NCI-H187 treated with DMSO at 0.1 percent for 48 hours (cell line): ENCODE measurements at places on chromosomes 6 and 20.

GRCh38 chr6:105485456-105485855, 82.6 kb upstream of the PREP start:
- DNase-seq: no peak

GRCh38 chr20:22006306-22006705, 300.8 kb downstream of the PAX1 start:
- DNase-seq: no peak

- peak; percentile 45 for DNase-seq
These were observed 301.5 kb downstream of the BMP7 start for GRCh38 chr20:56964901-56965300.

DNA sequence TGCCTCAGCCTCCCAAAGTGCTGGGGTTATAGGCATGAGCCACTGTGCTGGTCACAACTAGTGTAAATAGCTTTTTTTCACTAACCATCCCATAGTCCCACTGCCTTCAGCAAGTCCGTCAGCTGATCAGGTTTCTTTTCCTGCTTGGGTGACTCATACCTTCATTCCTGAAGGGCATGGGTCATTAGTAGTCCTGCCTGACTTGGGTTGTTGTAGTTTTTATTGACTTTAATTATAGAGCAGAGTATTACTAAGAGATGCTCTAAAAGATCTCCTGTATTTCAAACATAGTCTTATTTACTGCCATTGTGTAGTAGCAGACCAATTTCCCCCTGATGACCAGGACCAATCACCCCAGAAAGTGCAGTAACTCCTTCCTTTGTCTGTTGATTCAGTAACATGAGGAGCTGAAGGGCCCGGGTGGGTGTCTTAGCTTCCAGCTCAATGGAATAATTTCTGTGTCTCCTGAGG, 25.8 kb downstream of the HLA-C start:
- DNase-seq: no peak

- no peak for DNase-seq
These were observed 163.2 kb downstream of the SYCP2 start for GRCh38 chr20:59770270-59770669.

GRCh38 chr6:3693831-3694230, 57.7 kb downstream of the PXDC1 start:
- DNase-seq: no peak

GRCh38 chr6:146912730-146913685, 291.2 kb upstream of the STXBP5 start:
- no peak for DNase-seq

DNA sequence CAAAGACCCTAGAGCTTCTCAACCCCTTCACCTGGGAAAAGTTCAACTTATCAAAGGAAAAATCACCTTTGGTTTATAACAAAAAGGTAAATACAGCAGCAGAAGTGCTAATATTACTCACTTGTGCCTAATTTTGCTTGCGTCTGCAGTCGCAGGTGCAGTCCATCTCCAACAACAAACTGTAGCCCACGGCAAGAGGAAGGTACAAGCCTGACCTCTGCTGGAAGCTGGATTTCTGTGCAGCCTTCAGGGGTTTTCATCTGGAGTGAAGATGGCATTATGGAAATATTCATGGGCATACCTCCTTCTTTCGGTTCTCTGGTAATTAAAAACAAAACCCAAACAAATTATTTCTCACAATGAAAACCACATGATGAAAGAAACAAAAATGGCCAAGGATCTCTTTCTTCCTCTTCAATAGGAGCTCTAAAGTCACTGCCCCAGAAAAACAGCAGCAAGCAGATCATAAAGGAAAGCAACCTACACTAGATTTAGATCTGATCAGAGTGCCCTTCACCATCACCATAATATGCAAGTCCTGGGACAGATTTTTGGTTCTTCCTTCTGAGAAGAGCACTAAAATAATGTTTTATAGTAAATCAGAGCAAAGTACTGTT, 7.8 kb downstream of the UBE3D start:
- DNase-seq: no peak

GRCh38 chr6:116797585-116797984, 31.3 kb downstream of the GPRC6A start:
- no peak for DNase-seq

DNA sequence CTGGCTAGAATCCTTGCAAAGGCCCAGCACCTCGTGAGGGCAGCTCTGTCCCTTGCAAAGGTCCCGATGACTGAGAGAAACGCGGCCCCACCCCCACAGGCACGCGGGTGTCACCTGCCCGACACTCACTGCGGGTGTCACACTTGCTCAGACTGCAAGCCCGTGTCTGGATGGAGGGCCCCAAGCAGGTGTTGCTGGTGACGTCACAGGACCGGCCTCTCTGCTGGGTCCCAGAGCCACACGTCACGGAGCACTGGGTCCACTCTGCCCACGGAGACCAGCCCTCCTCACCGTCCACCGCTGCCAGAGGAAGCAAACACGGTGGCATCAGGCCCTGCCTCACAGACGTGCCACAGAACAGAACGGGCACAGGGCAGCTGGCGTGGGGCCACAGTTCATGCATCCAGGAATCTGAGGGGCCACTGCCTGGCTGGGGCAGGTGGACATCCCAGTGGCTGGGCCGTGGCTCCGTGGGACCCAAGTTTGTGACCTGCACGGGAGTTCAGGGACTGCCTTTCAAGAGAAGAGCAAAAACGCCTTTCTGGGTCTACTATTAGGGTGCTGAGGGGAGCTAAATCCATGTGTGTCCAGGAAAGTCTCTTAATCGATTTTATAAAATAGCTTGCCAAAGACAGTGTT, 16.0 kb downstream of the THBS2 start:
- DNase-seq: no peak

DNA sequence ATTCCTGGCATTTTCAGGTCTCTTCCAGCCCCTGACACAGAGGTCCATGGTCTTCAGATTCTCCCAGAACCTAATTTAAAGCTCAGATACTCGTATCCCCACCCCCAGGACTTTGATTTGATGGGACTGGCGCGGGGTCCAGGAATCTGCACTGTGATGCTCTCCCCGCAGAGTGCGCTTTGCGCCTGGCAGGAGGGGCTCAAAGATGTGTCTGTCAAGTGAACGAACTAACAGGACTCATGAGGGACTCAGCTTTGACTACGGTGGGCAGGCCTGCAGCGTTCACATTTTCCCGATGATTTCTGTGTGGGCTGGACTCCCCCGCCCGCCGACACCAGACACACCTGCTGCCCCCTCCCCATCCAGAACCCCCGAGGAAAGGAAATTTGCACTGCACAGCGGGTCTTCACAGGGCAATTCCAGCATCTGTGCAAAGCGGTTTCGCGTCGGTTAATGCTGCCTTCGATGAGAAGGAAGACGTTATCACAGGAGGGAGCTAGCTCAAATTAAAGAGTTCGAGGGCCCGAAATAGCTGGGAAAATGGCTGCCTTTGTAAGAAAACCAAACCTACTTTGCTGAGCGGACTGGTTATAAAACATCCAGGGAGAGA, 90.2 kb downstream of the ZDHHC14 start:
- DNase-seq: no peak

DNA sequence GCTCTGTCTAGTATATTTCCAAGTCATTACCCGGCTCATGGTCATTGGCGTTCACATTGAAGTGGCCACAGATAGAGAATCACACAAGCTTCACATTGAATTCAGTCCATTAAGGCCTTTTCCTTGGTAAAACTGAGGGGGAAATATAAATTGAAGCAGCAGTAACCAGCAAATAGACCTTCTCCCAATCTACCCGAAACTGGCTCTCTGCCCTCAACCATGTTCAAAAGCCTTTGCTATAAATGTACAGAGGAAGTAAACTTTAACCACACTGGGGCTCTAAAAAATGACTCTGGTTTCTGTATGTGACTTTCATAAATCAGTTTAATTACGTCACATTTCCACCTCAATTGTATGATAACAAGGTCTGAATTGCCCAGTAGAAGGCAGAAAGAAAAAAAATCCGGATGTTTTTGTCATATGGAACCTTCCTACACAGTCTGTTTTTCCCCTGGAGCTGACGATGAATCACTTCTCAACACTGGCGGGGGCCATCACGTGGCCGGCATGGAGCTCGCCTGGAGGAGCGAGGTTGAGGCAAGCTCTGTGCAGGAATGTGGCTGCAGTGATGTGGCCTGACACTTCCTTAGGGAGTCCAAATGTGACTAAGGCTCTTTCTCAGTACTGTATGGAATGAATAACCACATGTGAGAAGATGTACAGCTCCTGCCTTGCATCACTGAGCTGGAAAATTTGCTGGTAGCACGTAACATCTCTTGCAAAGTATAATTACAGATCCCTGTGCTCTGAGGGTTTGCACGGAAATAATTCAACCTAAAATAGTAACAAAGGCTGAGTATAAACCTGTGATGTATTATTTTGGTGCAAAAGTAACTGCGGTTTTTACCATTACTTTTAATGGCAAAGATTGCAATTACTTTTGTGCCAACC, 58.6 kb upstream of the SNX9 start:
- no peak for DNase-seq

GRCh38 chr20:23776067-23776771, 25.5 kb upstream of the CST1 start:
- DNase-seq: no peak

DNA sequence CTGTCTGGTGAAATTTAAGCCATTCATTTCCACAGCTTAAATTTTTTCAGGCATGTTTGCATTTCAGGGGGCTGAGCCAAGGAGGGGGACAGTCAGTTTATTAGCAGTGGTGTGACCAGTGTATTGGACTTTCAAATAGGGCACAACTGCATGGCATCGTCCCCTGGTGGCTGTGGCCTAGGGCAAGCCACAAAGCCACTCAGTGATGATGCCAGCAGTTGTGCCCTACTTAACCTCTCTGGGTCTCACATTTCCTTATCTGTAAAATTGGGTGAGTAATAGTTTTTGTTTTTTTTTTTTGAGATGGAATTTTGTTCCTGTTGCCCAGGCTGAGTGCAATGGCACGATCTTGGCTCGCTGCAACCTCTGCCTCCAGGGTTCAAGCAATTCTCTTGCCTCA, 48.0 kb downstream of the CDC5L start:
- DNase-seq: no peak

DNA sequence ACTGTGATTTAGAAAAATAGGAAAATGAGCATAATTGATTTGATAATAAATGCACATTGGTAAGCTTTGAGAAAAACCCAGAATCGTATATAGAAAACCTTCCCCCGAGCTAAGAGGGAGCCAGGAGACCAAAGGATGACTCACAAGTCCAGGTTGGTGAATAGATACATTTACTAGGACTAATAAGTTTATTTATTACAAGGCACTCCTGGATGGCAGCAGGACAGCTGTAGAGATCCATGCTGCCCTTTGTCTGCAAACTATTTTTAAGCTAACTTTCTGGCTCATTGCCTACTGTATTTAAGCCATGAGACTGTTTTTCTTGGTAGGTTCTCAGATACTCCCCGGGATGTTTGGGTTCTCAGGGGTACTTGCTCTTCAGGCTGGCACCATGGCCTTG, 13.4 kb downstream of the CASP8AP2 start:
- no peak for DNase-seq

DNA sequence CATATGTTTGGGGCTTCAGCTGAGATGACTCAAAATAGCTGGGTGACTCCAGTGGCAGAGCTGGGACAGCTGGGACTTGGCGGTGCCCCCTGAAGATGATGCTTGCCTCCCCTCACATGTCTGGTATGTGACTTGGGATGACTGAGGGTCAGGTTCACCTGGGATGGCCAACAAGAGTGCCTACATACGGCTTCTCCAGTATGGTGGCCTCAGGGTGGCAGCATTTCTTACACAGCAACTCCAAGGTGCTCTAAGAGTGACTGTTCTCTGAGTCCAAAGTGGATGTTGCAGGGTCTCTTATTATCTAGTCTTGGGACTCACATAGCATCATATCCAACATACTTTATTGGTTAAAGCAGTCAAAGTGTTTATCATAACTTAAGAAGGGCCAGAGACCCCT, 87.8 kb upstream of the CENPW start:
- no peak for DNase-seq

DNA sequence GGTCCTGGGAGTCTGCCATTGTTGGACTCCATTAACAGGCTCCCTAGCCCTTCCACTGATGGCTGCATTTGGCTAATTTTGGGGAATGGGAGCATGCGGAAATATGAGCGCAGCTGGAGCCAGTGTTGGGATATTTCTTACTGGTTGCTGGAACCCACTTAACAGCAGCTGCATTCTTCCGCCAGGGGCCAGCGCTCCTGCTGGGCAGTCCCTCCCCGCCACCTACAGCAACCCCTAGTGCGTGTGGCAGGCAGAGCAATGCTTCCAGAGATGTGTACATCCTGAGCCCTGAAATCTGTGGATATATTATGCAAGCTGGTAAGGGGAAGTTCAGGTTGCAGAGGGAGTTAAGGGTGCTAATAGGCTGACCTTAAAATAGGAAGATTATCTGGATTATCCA, 16.4 kb downstream of the CST8 start:
- no peak for DNase-seq

- DNase-seq: no peak
These were observed 19.2 kb upstream of the MRPS18A start for GRCh38 chr6:43706788-43707187.

DNA sequence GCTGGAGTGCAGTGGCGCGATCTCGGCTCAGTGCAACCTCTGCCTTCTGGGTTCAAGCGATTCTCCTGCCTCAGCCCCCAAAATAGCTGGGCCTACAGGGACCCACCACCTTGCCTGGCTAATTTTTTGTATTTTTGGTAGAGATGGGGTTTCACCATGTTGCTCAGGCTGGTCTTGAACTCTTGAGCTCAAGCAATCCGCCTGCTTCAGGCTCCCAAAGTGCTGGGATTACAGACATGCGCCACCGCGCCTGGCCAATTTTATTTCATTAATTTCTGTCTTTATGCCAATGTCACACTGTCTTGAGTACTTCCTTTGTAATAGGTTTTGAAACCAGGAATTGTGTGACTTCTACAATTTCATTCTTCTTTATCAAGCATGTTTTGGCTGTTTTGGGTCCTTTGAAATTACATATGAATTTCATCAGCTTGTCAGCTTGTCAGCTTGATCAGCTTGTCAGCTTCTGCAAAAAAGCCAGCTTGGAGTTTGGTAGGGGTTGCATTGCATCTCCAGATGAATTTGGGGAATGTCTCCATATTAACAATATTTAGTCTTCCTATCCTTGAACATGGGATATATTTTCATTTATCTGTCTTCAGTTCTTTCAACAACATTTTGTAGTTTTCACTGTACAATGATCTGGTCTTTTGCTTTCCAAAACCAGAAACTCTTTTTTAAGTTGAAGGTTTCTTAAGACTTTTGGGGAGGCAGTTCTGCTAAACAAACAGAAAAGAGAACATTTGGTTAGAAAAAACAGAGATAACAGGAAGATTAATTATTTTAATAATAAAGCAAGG, 20.8 kb downstream of the ZFAND3 start:
- no peak for DNase-seq

GRCh38 chr6:88177961-88178464, 11.9 kb upstream of the CNR1 start:
- no peak for DNase-seq
